ENCODE measurements at places on chromosomes 5 and 9.

DNA sequence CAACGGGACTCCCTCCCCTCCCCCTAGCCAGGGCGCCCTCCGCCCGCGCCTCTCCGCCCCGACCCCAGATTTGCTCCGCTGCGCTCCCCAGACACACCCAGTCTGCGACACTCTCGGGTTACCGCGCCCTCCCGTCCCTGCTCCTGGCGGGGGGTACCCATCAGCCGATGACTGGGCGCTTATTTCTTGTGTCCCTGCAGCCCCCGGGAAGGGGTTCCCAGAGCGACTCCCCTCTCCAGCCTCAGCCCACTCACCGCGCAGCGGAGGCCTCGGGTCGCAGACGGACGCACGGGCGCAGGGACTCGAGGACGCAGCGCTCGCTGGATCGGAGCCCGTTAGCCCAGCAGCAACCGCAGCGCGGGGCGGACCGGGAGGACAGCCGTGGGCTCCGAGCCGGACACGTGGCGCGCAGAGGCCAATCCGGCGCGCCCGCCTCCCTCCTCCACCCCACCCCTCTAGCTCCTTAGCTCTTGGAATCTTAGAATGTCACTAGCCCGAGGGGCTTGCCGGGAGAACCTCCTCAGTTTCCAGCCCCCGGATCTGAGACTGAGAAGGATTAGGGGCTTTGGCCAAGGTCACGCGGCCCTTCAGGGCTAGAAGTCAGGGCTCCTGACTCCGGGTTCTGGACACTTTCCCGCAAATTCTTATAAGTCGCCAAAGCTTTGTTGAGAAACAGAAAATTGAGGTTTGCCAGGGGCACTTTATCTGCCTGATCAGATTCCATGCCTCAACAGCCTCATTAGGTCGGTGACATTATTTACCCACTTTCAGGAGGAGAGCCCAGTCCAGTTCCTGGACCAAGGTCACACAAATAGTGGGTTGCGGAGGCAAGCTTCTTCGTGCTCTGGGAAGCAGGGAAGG lies at the start of gene ANXA6:
Gene ANXA6 (minus strand): TSS at position 354 of the 861 bp plus-strand sequence. CDS start 9,878 bp downstream, outside the sequence.
- DNase-seq = peak; percentile 62

GRCh38 chr9:96117398-96118080 lies 184.4 kb downstream of the HSD17B3 start:
- DNase-seq = no peak

GRCh38 chr5:143051244-143052058 lies 281.3 kb downstream of the ARHGAP26 start:
- no peak for DNase-seq

- DNase-seq = no peak
Observed at GRCh38 chr9:94937214-94937903, 210.9 kb downstream of the AOPEP start.

GRCh38 chr9:91033797-91034196 lies 232.2 kb downstream of the SYK start:
- DNase-seq = no peak

GRCh38 chr9:93721417-93721965 lies 145.1 kb downstream of the PHF2 start:
- no peak for DNase-seq

GRCh38 chr5:106755066-106755465 lies 915.7 kb downstream of the EFNA5 start:
- no peak for DNase-seq

- DNase-seq = no peak
Observed at GRCh38 chr9:98147582-98147981, 28.6 kb upstream of the TRIM14 start.

DNA sequence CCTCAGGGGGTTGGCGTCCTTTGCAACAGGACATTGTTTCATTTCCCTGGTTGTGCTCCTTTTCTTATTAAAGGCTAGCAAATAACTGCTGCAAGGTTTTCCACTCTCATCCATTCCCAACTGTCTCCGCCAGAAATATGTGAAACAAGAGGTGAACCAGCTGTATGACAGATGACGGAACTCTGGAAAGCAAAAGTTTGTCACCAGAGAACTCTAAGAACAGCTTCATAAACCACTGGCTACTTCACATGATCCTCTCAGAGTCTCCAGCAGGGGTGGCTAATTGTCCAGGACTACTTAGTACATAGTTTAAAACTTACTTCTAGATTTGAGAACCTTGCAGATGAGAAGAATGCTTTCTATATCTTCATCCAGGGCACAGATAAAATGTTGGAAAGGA lies 195.9 kb upstream of the RAD23B start:
- DNase-seq = no peak

DNA sequence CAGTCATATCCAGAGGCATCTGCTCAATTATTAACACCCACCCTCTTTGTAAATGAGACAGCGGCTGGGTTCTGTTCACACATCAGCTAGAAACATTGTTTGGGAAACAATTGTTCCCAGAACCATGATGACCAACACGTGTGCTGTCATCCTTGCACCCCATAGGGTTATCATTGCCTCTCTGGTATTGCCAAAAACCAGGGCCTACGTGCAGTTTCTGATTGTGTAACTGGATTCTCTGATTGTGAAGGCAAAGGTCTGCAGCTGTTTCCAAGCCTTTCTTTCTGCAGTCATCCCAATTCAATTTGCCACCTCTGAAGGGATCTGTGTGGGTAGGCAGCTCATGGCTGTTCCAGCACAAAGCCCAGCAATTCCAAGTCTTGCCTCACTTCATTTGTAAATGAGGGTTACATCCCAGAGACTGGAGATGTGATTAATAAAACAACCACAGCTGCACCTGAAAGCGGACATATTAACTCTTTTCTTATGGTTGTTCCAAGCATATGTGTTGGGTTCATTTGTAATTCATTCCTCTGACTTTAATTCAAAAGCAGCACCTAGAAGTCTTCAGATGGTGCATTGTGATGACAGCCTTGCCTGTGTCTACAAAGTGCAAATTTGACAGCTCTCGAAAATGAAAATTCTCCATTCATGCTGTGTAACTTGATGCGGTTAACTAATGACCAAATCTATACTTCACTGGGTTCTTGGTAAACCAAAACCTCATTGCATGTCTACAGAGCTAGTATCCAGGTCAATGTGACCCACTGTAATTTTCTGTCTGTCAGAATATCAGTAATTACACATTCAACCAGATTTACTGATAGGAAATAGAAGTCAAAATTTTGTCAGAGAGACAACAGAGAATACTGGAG lies 66.6 kb downstream of the YIPF5 start:
- DNase-seq = no peak

DNA sequence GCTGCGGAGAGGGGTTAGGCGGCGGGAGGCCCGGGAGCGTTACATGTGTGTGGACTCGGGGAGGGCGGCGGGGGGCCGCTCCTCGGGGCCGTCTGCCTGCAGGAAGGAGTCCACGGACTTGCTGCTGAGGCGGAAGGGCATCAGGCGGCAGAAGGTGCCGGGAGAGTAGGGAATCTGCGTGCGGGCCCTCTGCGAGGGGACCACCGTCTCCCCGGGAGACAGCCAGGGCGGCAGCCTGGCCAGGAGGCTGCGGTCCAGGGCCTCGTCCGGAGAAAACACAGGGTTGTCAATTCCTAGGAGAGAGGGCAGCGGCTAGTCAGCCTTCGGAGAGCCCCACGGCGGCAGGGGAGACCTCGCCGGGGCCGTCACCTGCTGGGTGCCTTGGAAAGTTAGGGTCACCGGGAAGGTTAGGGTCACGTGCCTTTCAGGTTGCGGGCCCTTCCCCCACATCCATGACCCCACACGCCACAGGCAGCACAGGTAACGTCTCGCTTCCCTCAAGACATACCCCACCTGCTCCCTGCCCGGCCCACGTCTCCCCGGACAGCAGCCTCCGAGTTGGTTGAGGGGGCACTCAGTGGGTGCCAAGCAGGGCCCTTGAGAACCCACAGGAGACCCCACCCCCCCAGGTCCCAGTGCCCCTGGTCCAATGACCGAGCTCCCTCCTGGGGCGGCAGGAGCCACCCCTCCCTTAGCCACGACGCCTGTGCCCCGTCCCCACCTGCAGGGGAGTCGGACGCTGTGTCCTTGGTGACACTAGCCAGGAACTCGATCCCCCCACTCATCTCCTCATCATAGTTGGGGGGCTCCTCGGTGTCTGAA lies 32.1 kb downstream of the EXOC3 start:
- DNase-seq = peak; percentile 22

DNA sequence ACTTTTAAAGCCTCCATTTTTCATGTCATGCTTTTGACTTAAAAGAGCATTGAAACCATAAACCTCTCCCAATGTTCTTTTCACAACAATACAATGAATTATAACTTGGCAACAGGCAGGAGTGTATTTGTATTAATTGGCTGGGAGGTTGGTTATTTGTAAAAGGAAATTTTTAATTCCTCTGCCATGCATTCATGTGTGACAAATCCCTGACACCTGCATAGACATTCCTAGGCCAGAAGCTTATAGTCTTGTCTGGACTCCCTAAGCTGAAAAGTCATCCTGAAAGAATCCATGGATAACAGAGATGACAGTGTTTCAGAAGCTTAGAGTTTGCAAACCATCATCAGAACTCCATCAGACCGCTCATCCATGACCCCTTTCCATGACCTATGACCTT lies 76.3 kb upstream of the PTGER4 start:
- DNase-seq = no peak

GRCh38 chr5:154779105-154779504 lies 23.9 kb downstream of the LARP1 start:
- no peak for DNase-seq

GRCh38 chr5:43255704-43256103 lies 57.5 kb downstream of the HMGCS1 start:
- DNase-seq = no peak

DNA sequence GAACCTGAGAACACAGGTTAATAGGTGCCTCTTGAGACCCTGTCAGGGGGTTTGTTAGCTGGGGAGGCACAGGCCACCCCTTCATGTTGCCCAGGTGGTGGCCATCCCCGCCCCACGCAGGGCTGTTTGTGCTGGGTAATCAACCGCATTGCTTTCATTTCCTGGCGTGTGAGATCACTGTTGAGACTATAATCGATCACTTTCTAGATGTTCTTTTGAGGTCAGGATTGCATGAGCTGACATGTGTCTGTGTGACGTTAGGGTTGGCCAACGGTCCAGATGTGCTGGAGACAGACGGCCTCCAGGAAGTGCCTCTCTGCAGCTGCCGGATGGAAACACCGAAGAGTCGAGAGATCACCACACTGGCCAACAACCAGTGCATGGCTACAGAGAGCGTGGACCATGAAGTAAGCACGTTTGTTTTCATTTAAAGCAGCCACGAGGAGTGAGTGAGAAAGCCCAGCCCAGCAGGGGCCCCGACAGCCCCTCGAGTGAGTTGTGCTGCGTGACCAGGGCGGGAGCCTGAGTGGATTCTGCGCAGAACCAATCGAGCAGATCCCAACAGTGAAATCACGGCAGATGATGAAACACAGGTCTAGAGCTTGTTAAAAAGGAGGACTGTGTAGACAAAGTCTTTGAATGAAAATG lies 115.0 kb upstream of the CACNA1B start:
- DNase-seq = no peak

DNA sequence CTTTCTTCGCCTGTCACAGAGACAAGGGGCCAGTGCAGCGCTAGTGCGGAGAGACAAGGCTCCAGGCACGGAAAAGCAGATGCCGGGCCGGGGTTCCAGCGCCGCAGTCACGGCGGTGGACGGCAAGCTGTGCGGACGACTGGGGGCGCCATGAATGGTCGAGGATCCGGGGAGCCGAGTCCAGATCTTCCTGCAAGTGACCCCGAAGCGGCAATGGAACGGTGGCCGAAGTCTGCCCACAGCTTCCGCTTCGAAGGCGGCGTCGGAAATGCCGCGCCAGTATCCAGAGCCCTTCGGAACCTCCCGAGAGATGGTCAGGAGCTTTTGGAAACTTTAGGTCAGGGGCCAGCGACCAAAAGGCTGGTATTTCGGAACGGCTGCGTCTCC lies 601 bp upstream of the FAF2 start:
- DNase-seq = peak; percentile 32

- no peak for DNase-seq
Observed at GRCh38 chr5:137188566-137188965, 310.6 kb downstream of the SPOCK1 start.

- DNase-seq = no peak
Observed at GRCh38 chr5:153879596-153879995, 159.1 kb downstream of the FAM114A2 start.

DNA sequence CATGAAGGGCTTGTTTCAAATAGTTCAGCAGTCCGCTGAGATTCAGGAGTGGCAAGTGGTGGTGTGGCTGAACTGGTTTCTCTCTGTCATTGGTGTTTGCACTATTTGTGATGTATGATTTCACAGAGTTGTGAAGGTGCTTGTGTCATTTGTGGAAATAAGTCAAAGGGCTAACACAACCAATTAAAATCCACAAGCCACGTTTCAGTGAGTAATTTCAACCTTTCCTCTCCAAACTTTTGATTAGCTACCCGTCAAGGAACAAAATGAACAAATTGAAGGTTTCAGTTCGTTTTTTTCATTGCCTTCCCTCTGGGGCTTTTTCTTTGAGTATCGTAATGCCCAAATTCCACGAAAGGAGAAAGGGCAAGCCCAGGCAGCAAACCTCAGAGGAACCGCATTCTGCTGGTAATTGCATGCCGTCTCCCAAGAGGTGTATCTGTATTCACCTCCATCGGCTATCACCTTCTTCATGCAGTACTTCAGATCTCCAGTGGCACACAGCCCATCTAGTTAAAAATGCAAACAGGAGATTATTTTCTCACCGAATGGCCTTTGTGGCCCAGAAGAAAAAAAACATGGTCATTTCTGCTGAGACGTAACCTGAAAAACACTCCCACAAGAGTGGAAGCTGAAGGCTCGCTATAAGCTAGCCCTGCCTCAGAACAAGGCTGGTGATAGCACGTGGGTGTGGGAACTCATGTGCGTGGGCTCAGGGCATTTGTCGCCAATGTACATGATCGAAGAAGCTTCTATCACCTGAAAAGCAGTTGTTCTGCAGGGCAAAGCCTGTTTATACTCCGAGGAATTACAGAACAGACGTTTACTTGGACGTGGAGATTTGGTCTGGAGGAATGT lies 197.1 kb downstream of the NR3C1 start:
- DNase-seq = no peak

DNA sequence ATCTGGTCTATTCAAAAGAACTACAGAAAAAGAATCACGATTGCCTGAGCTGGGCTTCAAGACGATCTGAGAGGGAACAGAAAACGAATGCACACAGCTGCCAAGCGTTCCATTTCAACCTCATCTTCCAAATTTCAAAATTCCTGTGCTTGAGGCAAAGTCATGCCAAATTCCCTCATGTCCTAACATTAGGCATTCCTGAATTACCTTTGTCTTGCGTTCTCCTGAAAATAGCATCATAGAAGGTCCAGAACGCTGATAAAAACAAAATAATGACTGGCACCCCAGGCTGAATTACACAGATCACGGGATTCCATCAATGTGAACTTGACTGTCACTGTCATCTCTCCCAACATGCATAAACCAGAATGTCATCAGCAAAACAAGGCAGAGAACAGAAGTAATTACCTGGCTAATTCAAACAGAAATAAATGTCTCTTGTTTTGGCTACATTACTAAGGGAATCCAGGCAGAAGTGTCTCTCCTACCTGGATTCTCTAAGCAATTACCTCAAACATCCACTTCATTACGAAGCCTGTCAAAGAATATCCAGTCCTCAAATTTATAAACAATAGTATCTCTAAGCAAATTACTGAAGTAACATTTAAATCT lies 12.0 kb upstream of the CDH6 start:
- DNase-seq = no peak

- no peak for DNase-seq
Observed at GRCh38 chr5:77568082-77568481, 70.4 kb downstream of the OTP start.
